GM10248 (cell line): ENCODE measurements at places on chromosomes 5 and 9.
A peak's percentile ranks its signal among the peaks of the same experiment; 100 is the strongest.

DNA sequence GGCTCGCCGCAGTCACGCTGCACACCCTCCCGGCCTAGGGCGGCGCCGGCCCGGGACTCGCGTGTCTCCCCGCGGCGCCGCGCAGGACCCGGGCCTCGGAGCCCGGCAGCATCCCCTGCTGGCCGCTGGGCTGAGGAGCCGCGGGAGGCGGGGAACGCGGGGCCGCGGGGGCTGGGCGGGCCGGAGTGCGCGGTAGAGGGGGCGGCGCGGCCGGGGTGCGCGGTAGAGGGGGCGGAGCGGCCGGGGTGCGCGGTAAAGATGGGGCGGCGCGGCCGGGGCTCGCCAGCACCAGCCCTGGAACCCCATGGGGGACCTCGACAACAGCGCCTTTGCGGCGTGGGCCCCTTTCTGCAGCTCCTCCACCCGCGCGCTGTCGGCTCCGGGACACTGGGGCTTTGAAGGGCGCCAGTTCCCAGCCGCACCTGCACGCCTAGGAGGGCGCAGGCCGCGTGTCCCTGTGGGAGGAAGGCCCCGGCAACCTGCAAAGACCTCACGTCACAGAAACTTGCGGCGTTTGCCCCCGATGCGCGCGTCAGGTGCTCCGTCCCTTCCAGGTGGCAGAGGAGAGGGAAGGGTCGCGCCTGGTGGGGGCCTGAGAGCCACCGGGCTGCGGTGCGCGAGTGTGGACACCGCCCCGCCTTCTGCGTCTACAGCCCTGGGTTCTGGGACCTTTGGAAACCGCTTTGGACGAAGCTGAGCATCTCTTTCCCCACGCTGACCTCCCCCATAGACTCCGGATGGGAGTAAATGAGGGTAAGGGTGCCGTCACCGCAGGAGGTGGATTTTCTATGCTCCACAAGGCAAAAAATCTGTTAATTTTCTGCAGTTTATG is 49.6 kb downstream of the NSUN2 start:
- peak; percentile 58 for DNase-seq

DNA sequence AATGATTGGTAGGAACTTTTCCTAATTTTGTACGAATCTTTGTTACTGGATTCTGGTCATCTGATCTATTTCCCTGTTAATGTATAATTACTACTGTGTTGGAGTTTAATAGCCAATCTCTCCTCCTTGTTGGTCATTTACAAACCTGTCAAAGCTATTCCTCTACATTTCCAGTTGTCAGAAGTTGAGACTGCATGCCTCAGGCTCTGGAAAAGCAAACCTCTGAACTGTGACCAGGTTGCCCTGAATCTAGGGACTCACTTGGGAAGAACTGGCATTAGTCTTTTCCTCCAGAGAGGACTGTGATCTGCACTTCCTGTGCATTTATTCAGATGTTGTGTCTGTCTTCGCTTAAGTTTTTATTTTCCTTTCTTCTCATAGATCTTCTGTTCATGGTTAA is 16.1 kb downstream of the PDLIM4 start:
- no peak for DNase-seq

GRCh38 chr9:71097671-71098070 is 23.8 kb downstream of the TRPM3 start:
- no peak for DNase-seq

- no peak for DNase-seq
Observed at GRCh38 chr5:123474228-123474627, 37.7 kb upstream of the CSNK1G3 start.

- DNase-seq: no peak
Observed at GRCh38 chr5:88665750-88666215, 217.2 kb downstream of the MEF2C start.

GRCh38 chr5:81896764-81897163 is 75.1 kb upstream of the ATG10 start:
- no peak for DNase-seq

DNA sequence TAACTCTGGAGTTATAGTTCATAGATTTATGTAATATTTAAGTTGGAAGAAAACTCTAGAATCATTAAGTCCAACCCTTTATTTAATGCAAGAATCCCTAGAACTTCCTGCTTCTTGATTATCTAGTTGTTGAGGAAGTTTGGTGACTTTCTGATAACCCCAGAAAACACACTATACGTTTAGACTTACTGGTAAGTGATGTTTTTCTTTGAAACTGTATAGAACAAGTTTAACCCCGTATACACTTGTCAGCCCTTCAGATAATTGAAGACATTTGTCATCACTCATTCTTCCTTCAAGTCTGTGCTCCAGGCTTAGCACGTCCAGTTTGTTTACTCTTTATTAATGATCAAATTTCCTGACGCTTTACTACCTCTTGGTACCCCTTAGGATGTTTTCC is 9.0 kb downstream of the NDUFS4 start:
- DNase-seq: no peak

DNA sequence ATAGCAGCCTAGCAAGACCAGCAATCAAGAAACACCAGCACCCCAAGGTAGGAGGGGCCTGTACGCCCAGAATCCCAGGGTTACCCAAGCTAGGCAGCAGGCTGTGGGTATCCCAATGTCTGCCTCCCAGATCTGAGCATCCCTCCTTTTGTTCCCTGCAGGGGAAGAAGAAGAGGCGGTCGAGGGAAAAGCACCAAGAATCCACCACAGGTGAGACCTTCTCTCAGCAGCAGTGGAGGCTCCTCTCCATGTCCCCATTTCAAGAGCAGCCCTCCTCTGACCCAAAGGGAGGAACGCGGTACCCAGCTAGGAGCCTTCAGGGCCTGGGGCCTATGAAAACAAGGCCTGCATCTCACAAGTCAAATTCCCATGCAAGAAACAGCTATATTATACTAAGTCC is 28.9 kb downstream of the TCF7 start:
- DNase-seq: no peak

- DNase-seq: no peak
Observed at GRCh38 chr5:71629950-71630349, 42.8 kb downstream of the MCCC2 start.

- DNase-seq: no peak
Observed at GRCh38 chr5:54383225-54383901, 72.1 kb upstream of the HSPB3 start.

DNA sequence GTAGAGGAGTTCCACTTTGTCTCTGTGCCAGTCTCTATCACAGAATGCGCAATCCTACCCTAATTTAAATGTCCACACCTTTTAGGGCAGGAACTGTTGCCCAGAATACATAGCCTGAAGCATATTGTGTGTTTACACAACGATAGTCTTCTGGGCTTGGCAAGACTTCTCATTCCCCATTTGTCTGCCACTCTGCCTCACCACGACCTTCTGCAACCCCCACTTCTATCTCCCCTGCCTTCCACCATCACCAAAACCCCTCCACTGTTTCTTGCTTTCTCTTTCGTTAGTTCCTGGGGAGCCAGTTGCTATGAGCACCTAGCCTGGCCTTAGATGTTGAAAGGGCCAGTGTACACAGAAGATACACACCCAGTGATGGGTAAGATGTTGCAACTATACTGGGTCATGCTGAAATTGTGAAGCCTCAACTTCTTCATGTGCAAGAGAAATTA is 883 bp upstream of the RNF145 start:
- no peak for DNase-seq

DNA sequence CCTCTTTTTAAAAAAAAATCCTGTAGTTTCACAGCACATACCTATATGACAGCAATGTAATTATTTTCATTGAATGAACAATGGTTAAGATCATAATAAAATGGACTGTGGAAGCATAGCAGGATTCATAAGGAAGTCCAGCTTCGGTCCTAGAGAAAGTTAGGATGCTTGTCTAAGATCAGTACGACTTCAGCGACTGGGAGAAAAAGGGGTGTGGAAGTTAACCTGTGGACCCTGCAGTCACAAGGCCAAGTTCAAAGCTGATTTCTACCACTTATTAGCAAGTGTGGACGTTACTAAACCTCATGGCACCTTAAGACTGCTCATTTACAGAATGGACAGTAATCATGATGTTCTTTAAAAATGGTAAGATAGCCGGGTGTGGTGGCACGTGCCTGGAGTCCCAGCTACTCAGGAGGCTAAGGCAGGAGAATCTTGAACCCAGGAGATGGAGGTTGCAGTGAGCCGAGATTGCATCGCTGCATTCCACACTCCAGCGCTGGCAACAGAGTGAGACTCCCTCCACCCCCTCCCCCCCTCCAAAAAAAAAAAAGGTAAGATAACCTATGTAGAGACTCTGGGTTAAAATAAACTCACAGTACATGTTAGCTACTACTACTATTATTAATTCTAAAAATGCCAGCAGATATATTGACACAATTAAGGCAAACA is 71.6 kb upstream of the PCA3 start:
- DNase-seq: no peak
